ENCODE measurements at places on chromosomes 3 and 15.

GRCh38 chr15:58139276-58139988 lies 1.3 kb downstream of the AQP9 start:
- no peak for DNase-seq

- no peak for DNase-seq
Observed at GRCh38 chr3:110405830-110406585, 665.6 kb upstream of the NECTIN3 start.

DNA sequence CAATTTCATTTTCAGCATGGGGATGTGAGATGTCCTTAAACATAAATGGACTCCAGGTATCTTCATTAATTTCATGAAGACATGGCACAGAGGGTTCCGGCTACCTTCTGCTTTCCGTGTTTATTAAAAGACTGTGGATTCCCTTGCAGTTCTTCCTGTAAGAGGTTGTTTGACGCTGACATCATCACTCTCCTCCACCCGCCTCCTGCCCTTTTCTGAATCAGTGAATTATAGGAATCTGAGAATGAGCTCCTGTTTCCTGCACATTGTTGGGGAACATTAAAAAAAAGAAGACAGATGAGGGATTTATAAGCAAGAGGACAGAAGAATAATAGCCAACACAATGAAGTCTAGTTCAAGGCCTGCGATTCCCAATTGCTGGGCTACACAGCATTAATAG lies 191.3 kb downstream of the LPP start:
- DNase-seq = no peak

DNA sequence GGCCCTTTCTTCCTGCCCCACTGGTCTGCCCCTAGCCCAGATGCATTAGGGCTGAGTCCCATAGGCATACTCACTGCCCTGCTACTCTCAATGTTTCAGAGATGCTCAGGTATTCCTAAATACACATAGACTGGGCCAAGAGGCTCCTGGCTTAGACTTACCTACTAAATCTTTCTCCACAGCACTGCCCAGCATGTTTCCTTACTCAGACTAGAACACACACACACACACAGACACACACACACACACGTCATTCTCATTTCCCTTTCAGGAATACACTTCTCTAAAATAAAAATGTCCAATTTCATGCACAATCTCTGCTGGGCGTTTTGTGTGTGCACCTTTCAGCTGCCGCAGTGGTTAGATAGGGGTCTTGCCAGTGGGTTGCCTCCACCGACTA lies 175.7 kb downstream of the FAM43A start:
- DNase-seq = no peak

DNA sequence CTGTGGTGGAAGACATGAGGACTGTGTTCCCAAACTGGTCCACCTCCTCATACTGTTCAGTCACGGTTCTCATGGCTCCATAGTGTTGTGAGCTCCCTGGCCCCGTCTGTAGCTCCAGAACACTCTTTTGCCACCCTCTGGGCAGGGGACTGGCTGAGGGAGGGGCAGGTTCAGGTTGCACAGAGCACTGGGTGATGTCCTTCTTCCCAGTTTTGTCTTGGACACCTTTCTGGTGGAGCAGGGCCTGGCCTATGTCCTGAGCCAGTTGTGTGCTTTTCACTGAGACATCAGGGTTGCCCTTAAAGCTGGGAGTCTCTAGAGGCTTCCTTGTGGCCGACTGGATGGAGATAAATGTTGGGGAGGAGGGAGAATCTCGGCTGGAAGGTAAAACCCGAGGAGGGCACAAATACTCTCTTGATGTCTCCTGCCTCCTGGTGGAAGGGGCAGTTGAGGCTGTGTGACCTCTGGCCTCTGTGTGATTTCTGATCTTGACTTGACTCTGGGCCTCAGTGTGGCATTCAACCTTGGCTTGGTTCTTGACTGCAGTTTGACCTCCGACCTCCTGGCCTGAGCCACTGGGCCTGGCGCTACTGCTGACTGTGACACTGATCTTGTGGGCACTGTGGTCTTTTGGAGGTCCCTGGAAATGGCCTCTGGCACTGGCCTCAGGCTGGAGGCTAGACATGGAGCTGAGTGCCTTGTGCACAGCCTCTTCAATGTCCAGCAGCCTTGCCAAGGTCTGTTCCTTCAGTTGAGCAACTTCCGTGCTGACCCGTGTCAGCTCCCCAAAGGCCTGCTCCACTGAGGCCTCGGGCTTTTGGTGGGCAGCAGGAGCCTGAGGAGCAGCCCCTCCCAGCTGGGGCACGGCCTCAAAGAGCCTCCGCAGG lies 8.1 kb downstream of the XIRP1 start:
- no peak for DNase-seq

DNA sequence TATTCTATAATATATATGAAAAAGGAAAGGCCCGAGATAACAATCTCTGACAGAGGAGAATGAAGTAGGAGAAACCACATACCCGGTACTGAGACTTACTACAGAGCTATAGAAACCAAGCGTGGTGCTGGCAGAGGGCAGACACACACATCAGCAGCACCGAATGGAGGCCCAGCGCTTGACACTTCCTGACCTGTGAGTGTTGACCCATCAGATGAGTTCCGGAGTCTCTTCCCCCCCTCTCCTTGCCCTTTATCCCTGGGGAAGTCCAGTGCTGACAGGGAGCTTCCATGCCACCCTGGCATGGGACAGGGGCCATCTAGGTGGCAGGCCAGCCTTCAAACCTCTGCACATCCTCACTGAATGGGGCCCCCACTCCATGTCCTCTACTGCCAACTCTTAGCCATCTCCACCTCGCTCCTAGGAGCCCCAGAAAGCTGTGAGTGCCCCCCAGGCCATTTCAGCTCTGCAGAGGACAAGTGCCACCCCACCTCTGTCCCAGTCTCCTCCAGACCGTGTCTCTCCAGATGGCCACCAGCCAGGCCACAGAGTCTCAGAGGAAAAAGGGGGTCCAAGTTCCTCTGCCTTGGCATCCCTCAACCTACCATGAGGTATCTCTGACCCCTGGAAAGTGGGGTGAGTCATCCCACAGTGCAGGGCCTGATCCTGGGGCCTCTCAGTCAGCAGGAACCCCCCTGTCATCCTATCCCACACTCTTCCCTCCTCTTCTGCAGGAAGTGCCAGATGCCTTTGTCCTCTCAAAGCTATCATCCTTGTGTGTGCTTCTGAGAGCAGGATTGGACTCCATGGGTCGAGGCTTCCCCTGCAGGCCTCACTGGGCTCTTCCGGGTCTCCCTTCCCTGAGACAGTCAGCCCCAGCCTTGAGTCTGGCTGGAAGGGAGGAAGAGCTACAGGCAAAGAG lies 116.5 kb upstream of the ALDH1A3 start:
- DNase-seq = no peak

- DNase-seq = no peak
Observed at GRCh38 chr3:180631317-180631716, 29.4 kb downstream of the TTC14 start.

DNA sequence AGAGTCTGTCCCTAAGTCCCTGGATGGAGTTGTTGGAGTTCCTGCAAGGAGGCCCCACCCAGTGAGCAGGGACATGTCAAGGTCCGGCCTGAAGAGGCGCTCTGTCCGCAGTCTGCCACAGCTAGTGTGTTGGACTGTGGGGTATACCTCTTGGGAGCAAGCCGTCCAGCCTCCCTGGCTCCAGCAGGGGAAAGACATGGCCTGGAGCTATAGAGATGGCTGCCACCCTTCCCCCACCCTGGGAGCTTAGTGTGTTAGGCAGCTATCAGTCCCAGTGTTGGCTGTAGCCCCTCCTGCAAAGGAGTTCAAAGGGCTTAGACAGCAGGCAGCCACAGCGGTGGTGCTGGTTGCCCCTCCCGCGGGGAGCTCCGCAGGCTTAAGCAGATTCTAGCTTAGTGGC lies 20.3 kb downstream of the IMPG2 start:
- no peak for DNase-seq

DNA sequence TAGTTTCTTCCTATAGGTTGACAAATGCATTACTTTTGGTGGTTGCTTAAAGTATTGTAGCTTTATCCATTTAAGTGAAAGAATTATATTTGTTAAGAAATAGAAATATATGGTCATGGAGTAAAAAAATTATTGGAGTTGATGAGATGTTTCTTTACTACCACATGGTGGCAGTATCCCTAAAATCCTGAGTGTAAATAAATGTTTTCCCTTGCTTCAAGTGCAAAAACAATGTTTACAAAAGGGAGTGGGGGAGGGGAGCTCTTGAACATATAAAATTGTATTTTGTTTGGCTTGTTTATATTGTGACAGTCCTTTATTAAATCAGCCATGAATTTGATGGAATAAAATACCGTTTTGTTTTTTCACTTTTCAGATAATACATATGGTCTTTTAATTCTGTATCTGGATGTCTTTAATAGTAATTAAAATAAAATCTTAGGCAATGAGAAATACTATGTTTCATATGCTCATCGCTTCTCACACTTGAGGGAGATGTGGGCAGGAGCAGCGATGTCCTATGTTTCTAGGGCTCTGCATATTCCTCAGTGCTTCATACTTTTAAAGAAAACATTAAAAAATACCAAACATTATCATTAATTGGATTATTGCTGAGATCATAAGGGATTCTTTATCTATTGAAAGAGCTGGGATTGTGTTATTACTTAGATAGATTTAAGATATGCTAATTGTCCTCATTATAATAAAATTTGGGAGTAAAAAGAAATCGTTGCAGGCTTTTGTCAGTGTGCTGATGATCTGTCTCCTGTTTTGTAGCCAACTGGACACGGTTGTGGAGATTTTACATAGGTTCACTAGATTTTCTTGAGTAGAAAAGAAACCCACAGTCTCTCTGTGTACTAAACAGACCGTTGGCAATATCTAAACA lies 349.7 kb downstream of the TUSC7 start:
- DNase-seq = no peak

DNA sequence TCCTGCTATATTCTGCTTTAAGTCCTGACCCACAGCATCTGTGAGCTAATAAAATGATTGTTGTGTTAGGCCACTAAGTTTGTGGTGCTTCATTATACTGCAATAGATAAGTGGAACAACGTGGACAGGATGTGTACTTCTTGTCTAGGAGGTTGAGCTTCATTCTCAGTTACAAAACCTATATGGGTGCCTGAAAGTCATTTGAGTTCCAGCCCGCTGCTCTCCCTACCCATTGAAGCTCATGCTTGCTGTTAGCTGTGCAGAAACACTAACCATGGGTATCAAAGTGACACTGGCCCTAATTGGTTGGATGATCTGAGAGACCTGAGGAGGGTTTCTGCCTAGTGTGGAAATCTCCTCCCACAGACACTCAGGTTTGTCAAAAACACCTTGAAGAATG lies 357.2 kb downstream of the PDCD6IP start:
- no peak for DNase-seq

DNA sequence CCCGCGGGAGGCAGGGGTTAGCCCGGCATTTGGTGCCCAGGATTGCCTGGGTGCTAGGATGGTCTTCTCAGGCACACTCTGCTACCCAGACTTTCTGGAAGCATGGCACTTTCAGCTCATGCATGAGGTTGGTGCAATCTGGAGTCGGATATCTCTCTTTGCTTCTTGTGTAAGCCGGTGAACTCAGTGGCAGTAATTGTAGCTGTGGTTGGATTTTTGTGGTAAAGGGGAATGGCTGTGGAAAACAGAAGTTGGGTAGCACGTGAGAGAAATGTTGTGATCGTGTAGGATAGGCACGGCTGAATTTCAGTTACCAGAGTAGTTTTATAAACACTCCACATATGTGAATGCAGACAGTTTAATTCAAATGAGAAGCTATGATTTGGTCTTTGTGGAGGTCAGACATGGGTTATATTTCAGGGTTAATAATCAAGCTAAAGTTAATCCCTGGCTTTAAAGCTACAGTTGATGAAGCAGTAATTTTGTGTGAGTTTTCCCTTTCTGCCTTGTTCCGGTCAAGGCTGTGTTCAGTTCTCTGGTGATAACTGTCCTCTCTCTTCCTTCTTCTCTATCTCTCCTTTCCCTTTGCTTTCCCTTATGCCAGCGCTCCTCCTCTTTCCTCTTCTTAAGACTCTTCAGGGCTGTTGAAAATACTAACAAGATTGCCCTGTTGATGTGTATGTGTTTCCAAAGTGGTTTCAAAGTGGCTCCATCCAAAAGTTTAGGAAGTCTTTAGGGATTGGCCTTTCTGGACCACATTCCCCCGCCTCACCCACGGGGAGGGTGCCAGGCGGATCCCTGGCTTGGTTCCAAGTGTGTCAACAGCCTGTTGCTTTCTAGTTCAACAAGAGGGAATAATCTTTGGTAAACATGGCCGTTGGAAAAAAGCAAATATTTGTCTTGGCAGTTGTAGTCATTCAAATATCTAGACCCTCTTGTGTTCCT lies 404.6 kb upstream of the C2CD4B start:
- DNase-seq = no peak
